ENCODE measurements at places on chromosomes 3 and 15.

DNA sequence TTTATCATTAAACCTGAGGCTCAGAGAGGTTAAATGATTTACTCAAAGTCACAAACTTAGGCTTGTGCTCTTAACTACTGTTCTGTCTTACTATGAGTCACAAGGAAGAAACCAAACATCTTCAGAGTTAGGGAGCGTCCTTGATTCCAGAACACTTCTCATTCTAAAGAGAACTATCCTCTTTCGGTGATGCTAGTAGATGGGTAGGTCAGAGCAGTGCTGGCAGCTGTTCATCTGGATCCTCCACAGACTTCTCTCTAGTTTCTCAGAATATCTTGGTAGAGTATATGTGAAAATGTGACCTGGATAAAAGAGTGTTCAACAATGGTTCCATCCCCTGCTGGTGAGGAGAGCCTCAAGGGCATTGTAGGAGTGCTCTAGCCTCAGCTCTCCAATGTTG is 3.3 kb downstream of the ARL6IP5 start:
- no peak for DNase-seq

DNA sequence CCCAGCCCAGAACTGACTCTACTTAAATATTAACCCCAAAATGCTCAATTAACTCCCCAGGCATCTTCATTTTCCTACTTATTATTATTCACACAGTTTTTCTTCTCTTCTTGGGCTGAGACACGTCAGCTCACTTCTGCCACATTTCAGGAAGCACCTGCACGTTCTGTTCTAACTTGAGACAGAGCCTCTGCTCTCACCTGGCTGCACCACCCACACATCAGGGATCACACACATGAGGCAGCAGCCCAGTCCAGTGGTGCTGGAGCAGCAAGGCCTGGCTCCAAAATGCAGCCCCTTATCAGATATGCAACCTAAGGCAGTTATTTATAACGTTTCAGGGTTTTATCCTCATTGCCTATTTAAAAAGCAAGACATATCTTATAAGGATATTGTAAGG is 127.5 kb downstream of the OSBPL10 start:
- no peak for DNase-seq

DNA sequence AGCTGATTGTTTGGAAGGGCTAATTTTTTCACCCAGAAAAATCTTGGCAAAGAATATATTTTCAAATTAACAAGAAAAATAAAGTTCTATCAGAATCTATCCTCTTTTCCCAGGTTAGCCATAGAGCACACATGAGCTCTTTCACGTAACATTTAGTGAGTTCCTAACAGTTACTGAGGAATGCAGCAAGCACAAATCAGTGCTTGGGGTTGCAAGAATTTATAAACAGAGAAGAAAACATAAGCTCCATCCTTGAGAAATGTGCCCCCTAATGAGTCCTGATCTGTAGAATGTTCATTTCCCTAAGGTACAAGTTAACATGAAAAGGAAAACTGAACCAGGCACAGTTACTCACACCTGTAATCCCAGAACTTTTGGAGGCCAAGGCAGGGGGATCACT is 13.9 kb downstream of the EOGT start:
- no peak for DNase-seq

DNA sequence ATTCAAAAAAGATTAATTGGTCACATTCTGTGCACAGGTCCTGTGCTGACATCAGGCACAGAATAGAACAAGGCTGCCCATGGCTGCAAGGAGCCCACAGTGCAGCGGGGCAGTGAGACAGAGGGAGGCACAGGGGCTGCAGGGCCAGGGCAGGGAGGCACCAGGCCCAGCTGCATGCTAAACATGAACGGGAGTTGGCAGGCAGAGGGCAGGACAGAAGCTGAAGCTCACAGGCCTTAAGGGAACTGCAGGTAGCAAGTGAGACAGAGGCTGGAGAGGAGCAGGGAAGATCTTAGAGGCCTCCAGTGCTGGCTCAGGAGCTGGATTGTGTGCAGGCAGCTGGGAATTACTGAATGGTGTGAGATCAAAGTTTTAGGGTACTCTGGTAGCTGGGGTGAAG is 26.2 kb downstream of the IDH3A start:
- no peak for DNase-seq

DNA sequence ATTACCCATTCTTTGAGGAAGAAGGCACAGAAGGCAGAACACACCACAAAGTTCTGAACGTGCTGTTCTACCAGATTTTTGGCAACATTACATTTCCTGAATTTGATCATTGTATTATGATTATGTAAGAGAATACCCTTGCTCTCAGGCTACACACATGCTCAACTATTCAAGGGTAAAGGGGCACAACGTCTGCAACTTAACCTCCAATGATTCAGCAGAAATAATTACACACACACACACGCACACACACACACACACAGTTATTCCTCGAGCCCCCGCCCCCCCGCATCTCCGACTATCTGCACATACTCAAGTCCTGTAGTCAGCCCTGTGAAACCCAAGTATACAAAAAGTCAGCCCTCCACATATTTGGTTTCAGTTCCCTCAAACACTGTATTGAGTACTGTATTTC is 26.8 kb downstream of the RPN1 start:
- no peak for DNase-seq

DNA sequence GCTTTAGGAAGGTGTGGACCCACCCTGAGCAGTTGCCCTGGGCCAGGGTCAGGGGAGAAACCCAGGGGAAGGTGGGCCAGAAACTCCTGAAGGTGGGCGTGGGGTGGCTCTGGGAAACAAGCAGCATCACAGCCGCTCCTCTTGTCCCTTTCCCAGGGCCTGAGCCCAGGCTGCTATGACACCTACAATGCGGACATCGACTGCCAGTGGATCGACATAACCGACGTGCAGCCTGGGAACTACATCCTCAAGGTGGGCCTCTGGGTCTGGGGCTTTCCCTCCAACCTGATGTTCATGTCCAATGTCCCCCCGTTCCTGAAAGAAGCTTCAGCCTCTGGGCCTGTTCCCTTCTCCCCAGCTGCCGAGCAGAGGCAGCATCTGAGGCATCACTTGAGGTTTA is 21.4 kb downstream of the LOXL1 start:
- DNase-seq = no peak

DNA sequence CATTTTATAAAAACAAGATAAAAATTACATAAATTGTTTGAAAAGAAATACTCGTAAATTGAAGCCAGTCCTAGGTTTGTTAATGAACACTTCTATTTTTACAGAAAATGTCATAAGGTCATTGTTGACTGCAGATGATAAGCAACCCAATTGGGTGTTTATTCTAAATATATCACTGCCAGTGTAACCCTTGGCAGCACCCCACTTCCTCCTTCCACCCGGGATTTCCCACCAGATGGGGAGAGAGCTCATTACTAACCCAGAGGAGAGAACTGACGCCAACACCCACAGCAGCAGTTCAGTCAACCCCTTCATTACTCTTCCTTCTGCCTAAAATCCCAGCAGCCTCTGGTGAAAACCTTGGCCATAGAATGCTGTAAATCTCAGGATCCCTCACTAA is 307.6 kb downstream of the GAP43 start:
- DNase-seq = no peak

DNA sequence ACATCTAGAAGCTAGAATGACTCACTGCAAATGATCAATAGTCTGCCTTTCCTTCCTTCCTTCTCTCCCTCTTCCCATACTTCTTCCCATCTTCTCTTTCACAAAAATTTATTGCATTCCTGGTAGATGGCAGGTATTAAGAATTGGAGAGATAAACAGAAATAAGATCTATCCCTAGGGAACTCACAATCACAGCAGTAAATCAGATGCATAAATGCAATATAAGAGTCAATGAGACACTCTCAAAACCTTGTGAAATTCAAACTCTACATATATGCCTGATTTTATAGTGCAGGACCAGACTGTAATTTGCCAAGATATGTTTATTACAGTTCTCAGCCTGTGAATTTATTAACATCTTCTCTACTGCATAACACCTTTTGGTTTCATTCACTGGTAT is 78.3 kb upstream of the ARL6 start:
- DNase-seq = no peak

GRCh38 chr3:123724306-123724705 is 139.5 kb upstream of the HACD2 start:
- DNase-seq = no peak

- DNase-seq = no peak
Measured at GRCh38 chr3:53181024-53181371, 20.0 kb downstream of the PRKCD start.

GRCh38 chr3:110384601-110385000 is 687.0 kb upstream of the NECTIN3 start:
- no peak for DNase-seq

DNA sequence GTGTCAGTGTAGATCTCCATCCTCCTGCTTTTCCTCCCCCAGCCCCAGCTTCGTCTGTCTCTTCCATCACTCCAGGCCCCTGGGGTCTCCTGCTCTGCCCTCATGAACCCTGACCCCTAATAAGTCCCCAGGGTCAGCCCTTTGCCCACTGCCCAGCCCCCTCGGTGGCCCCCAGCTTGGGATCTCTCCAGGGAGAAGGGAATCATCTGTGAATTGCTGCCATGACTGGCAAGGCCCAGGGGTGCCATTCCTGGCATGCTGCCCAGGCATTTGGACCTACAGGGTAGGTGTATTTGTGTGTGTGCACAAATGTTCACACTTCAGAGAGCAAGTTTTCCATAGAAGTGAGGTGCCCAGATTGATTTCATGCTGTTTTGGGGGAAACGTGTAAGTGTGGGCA is 5.9 kb upstream of the TBC1D21 start:
- DNase-seq = no peak

DNA sequence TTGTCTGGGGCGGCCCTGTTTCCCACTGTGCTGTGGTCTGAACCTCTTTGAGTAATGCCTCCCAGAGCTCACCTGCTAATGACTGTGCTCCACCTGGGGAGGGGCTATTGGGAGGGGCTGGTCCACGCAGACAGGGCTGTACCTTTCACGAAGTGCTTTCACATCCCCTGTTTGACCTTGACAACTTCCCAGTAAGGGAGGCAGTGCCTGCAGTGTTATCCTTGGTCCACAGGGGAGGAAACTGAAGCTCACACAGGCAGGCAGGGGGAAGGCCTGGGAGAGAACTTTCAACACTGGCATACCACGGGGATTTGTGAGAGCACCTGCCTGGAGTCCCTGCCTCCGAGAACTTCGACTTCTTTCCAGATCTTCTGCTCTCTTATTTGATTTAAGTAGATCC is 91.2 kb downstream of the CACNA1D start:
- DNase-seq = no peak

Measured in putamen (tissue), 1 donor.